Dermis blood vessel endothelial cell (primary cell): ENCODE measurements at places on chromosomes 5 and 9.

DNA sequence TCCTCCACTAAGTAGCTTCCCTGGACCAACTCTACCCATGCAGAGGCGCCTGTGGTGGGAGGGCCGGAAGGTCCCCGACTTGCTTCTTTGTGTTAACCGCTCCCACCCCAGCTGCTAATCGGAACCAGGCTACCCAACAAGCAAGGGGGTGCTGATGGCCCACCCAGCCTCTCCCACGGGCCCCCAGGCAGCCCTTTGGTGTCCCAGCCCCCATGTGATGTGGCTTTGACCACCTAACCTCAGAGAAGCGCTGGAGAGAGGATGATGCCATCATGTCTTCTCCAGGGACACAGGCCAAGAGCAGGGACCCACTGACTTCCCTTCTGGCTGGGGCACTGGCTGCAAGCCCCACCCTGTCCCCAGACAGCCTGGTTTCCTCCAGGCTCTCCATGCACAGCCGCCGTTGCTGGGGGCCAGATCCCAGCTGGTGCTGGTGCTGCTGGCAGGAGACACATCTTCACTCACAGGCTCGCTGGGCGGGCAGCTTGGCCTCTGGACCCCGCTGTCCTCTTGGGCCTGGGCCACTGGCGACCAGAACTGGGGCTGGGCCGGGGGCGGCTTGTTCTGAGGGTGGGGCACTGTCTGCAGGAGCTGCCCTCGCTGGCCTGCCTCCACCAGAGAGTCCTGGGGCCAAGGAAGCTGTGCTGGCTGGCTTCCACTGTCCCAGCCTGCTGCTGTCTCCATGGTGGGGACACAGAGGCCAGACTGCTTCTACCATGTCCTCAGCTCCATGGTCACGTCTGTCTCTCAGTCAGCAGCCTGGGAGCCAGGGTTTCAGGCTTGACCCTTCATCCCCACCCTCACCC is 27.8 kb downstream of the LAMC3 start:
- no peak for DNase-seq

GRCh38 chr5:24635209-24635608 is 9.6 kb downstream of the CDH10 start:
- DNase-seq, result no peak

GRCh38 chr5:140642718-140643117 is 3.5 kb downstream of the TMCO6 start:
- DNase-seq, result no peak

- peak; percentile 13 for DNase-seq
Observed at GRCh38 chr5:15948190-15948589, 231.4 kb downstream of the MARCHF11 start.

GRCh38 chr5:14144586-14145434 is 1.7 kb downstream of the TRIO start:
- peak; percentile 78 for DNase-seq

DNA sequence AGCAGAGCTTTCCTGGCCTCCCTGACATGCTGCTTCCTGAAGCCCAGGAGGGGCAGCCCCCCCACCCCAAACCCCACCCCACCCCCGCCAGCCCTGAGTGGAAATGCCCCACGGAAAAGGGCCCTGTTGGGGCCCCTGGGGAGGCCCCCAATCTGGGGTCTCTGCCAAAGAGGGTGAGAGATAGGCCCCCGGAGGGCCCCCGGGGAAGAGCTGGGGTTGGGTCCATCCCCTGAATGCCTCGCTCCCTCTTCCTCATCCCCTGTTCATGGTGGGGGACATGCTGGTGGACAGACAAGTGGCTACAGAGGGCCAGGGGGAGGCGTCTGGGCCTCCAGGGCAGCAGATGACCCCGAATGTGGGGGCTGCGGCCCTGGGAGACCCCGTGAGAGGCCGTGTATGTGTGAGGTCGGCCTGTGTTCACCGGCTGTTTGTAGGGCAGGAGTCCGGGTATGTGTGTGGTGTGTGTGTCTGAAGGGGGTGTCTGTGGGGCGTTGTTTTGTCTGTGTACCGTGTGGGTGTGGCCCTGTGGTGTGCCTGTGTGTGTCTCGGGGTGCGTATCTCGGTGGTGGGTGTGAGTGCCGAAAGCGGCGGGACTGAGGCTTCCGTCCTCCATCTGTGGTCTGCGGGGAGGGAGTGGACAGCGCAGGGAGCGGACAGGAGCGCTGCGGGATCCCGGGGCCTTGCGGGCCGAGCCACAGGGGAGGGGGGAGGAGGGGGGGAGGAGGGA is 11.3 kb downstream of the C9orf50 start:
- DNase-seq, result peak; percentile 28

- DNase-seq, result no peak
Observed at GRCh38 chr5:32961059-32961415, 249.9 kb downstream of the NPR3 start.

GRCh38 chr5:88892669-88893068 is 9.7 kb upstream of the MEF2C start:
- no peak for DNase-seq

DNA sequence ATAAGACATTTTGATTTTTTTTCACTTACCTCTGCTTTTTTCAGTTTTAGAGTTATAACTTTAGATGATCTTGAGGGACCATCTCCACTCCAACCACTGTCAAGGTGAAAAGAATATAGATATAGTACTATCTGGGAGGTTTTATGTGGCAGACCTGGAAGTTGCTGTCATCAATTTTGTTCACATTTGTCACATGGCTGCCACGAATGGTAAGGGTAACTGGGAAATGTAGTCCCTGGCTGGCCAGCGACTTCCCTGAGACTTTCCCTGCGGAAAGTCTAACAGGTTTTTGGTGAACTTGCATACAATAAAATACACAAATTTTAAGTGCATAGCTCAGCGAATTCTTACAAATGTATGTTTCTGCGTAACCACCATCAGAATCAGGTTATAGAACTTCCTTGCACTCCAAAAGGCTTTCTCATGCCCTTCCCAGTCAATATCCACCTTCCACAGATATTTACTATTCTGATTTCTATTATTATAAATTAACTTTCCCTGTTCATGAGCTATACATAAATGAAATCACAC is 121.5 kb downstream of the MAT2B start:
- DNase-seq, result no peak

GRCh38 chr9:78676009-78676408 is 379.1 kb downstream of the PSAT1 start:
- DNase-seq, result no peak

GRCh38 chr5:149240354-149240998 is 31.2 kb upstream of the AFAP1L1 start:
- DNase-seq, result peak; percentile 41

GRCh38 chr5:38347040-38347763 is 88.8 kb downstream of the EGFLAM start:
- no peak for DNase-seq

GRCh38 chr5:10507575-10508096 is 56.2 kb upstream of the ANKRD33B start:
- peak; percentile 19 for DNase-seq

DNA sequence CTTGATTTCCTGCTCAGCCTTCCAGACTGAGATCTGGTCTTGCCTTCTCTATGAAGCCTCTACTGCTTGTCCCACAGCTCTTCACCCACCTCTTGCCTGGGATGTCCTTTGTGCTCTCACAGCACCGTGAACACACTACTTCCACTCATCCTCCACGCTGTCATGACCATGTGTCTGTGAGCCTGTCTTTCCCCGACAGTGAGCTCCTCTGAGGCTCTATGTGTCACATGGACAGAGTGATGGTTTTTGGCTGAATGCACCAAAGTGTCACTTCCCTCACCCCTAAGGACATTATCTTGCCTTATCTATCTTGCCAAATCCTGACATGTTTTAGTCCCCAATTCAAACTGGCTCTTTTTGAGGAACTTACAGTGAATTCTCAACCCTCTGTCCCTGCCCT is 11.3 kb downstream of the PHYKPL start:
- no peak for DNase-seq

- no peak for DNase-seq
Observed at GRCh38 chr5:172661526-172661925, 20.5 kb downstream of the NEURL1B start.

DNA sequence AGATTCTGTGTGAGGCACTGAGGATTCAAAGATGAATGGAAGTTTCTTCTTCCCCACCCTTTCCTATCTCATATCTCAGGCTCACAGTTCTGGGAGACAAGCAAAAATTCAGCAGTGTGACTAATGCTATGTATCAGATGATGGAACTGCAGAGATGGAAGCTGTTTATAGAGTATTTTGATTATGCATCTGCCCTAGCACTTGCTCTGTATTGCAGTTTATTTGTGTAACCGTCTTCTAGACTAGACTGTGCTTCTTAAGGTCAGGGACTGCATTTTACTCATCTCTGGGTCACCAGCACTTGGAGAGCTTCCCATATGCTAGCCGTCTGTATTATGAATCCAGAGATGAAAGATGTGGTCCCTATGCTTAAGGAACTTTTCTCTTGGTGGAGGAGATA is 12.6 kb downstream of the CAVIN4 start:
- no peak for DNase-seq

DNA sequence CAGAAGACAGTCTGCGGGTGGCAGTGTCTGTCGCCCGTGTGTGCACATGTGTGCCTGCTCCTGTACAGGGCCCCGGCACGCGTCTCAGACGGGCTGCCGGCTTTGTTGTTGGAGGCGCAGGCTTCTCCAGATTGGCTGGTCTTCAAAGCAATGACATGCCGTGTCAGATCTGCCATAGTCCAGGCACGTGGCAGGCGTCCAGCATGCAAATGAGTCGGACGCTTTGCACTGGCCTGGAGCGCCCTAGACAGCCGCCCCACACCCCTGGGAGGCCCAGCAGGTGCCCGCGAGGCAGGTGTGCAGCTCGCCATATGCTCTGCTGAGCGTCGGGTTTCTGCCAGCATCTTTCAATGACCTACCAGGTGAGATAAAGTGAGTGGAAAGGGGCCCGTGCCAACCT is 71.5 kb downstream of the GADD45G start:
- no peak for DNase-seq

DNA sequence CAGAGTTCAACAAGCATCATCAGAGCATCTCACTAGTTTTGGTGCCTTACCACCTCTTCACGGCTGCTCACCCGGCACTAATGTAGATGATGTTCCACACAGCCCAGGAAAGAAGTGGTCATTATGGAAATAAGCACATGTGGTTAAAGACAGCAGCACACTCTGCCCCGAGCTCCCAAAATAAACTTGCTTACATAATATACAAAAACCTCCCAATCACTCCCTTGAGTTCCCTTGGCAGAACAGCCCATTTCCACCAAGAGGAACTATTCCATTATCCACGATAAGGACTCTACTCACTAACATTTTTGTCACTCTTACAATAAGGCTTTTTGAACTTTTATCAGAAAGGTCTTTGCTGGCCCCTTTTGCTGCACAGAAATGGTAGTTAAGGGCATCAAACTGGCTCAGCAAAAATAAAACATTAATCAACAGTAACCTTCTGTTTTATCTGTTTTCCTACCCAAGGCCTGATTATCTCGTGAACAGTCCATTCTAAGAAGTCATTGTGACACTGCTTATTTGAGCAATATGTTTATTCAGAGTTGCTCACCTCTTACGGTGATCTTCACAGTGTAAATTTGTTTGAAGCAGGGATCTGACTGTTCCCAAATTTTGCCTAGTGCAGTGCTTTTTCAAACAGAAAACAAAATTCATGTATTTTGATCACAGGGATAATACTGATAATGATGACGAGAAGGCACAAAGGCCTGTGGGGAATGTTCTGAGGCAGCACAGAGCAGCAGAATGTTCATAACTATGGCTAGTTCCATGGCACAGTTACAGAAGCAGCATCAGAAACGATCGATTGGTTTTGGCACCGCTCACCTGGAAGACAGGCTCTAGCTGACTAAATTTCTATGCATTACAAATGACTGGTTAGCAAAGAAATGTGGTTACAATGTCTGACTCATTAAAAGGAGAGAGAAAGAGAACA is 399.8 kb upstream of the PIK3R1 start:
- no peak for DNase-seq

- no peak for DNase-seq
Observed at GRCh38 chr5:76351176-76351575, 51.9 kb upstream of the IQGAP2 start.

GRCh38 chr5:32960340-32961058 is 249.4 kb downstream of the NPR3 start:
- DNase-seq, result no peak

- DNase-seq, result no peak
Observed at GRCh38 chr9:134800791-134801339, 79.7 kb upstream of the FCN2 start.
